NCI-H2081 (cell line): ENCODE measurements at places on chromosomes 16 and 17.

- DNase-seq, result no peak
Observed at GRCh38 chr16:14585287-14585686, 44.8 kb downstream of the PARN start.

DNA sequence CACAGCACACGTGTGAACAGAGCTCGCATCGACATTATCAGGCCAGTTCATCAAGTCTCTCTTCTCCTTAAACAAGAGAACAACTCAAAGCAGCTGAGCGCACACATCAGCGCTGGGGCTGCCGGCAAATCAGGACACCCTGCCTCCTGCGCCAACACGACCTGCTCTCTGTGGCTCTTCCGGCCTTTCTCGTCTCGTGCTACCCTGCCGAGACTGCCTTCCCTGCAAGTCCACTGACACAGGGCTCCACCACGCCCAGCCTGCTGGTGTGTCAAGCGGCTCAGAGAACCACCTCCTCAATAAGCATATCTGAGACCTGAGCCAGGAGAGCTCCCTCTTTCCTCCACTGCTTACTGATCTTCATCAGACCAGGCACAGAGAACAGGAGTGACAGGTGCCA lies 96.9 kb downstream of the ZNF778 start:
- DNase-seq, result no peak

GRCh38 chr16:81625544-81626153 lies 153.4 kb upstream of the PLCG2 start:
- DNase-seq, result no peak

- no peak for DNase-seq
Observed at GRCh38 chr17:82400830-82401229, 17.3 kb upstream of the HEXD start.
